ENCODE measurements at places on chromosomes 3 and 15. TPM values are rescaled to one million over a fixed set of nuclear protein-coding genes. Genes with fewer than 3 reads are reported as not detected.
A peak's percentile ranks its signal among the peaks of the same experiment; 100 is the strongest.

- peak; percentile 62 for DNase-seq
Observed at GRCh38 chr3:16300881-16301359, 35.9 kb downstream of the OXNAD1 start.

GRCh38 chr3:16286161-16286560, 21.1 kb downstream of the OXNAD1 start:
- DNase-seq = peak; percentile 81

GRCh38 chr3:80785475-80785874, 976.0 kb downstream of the GBE1 start:
- DNase-seq = no peak

DNA sequence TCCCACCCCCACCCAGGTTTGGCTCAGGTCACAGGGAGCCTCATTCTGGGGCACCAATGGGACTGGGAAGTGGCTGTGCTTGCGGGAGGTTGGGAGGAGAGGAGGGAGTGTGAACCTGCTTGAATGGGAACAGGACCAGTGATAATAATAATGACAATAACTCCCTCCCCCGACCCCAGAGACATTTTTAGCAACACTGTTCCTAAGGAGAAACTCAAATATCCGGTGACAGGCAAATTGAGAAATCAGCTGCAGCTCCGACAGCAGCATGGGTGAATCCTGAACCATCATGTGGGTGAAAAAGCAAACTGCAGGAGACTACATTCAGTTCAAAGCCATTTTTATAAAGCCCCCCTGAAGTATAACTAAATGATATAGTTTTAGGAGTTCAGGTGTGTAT, 11.6 kb upstream of the RPL29 start:
- DNase-seq = no peak

DNA sequence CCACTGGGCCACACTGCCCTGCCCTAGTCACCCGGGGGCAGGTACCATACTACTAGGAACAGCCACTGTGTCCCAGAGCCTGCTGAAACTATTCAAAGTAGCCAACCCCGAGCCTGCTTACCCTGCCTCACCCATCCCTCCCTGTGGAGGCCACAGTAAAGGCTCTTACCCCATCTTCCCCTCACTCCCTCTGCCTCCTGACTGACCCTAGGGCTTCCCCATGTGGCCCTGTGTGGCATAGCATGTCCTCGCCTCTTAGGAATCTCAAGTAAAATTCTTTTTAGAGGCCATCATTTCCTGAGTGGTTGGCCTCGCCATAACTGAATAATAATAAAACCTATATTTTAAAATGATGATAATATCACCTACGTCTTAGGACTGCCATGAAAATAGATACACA, 112.2 kb upstream of the SLC6A11 start:
- peak; percentile 18 for DNase-seq

DNA sequence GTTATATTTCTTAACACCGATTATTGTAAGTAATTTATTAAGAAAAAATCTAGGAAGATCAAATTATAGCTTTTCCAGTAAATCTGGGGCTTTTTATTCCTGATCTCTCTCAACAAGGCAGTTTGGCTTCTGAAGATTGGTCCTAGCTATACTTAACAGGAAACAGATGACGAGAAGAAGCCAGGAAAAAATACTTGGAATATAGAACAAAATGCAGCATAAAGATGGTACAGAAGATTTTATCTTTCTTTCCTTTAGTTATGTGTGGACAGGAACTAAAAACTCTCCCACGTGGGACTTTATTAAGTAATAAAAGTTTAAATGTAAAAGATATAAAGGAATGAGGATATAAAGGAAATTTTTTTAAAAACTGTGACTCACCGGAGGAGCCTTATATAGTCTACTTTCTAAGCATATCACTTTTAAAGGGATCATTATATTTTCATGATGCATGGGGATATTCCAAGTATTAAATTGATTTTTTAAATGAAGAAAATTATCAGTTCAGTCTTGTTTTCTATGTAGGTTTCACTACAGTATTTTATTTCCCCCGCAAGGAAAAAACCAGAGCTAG, 8.2 kb downstream of the B3GNT5 start:
- no peak for DNase-seq

- no peak for DNase-seq
Observed at GRCh38 chr3:23183731-23184130, 19.4 kb upstream of the UBE2E2 start.

DNA sequence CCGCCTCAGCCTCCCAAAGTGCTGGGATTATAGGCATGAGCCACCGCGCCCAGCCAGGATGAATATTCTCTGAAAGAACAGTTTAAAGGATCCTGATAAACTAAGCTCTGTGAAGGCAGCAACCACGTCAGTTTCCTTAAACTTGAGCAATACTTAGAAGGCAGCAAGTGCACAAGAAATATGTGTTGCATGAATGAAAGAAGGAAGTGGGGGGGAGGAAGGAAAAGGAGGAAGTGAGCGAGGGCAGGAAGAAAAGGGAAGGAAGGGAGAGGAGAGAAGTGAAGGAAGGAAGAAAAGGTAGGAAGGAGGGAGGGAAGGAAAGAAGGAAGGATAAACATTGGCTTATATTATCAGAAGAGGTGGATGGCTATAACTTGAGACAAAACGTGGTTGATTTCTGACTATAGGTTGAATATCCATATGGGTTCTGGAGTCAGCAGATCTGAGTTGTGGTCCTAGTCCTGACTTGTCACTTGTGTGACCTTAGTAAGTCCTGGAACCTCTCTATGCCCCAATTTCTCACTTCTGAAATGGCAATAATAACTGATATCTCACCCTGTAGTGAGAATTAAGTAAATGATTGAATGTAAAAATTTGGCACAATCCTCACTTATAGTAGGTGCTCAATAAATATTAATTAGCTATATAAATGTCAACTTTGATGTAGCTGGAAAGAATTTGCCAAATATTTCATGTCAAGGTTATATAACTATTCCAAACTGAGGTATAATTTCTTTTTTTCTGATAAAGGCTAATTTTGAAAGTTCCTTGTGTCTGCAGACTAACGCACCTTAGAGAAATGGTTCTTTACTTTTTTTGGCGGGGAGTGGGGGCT, 12.0 kb upstream of the SEMA4B start:
- DNase-seq = no peak

GRCh38 chr3:42451116-42451515, 40.7 kb upstream of the LYZL4 start:
- no peak for DNase-seq

DNA sequence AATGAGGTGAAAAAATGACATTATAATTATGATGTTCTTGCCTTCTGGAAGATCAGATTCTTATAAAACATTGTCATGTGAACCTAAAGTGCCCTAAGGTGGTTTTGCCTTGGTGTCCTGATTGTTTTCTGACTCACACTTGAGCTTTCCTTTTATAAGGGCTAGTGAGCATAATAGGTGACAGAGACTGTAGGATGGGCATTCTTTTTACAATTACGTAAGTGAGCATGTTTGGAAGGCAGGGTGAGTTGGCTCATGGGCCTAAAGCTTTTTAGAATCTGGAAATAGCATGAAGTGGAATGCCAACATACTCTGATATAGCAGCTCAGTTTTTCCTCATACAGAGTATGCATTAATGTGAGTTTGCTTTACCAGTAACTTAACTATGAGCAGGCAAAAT, 41.2 kb downstream of the CRYBG3 start:
- DNase-seq = no peak

DNA sequence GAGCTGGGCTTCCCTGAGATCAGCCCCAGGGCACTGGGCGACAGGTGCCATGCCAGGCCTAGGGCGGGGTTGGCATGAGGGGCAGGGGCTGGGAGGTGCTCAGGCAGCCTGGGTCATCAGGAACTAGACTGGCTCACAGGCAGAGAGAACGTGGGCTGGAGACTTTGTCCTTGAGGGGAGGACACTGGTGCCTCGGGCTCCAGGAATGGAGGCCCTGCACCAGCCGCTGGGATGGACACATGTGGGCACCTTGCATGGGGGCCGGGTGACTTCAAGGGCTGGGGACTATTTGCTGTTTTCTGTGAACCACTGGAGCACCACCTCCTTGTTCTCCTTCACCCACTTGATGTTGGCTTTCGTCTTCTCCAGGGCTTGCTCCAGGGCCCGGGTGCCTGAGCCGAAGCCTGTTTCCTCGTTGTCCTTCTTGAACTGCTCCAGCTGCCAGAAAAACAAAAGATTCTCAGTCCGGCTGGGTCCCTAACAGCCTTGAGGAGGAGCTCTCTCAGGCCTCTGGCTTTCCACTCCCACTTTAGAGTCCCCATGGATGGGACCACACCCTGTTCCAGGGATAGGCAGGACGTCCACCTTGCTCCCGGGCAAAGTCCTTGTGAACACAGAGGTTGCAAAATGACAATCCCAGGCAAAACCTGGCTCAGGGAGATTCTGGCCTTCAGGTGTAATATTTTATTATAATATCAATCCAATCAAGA, 9.1 kb downstream of the MESP2 start:
- DNase-seq = no peak

- peak; percentile 92 for DNase-seq
Observed at GRCh38 chr3:185976977-185977678, 39.3 kb upstream of the TRA2B start.

GRCh38 chr3:25783661-25784512, 644 bp upstream of the NGLY1 start:
- DNase-seq = no peak

DNA sequence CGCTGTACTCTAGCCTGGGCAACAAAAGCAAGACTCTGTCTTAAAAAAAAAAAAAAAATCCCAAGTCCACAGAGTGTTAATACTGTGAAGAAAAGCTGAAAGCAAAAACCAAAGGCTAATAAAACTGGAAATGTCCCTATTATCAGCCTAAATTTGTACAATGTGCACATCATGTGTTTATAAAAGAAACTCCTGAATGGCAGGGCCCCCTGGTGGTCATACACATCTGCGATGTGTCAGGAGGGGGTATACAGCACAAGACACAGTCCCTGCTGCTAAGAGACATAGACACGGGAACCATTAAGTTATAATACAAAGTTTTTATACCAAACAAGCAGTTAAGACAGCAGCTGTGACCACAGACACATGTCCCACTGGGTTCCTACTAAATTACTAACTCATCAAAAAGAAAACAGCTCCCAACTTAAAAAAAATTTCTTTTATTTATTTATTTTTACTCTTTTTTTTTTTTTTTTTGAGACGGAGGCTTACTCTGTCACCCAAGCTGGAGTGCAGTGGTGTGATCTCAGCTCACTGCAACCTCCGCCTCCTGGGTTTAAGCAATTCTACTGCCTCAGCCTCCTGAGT, 31.0 kb downstream of the IDH2 start:
- peak; percentile 84 for DNase-seq

DNA sequence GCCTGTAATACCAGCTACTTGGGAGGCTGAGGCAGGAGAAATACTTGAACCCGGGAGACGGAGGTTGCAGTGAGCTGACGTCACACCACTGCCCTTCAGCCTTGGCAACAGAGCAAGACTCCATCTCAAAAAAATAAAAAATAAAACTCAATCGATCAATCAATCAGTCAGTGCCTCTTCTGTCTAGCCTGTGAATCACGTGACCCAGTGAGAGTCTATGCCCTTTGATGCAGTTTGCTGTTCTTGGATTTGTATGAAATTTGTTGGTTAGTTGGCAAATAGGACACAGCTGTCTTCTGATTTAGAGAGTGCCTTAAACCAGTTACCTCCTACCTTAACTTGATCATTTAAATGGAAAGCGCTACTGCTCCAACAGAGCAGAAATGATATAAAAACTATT, 3.6 kb upstream of the RBMS3 start:
- no peak for DNase-seq

DNA sequence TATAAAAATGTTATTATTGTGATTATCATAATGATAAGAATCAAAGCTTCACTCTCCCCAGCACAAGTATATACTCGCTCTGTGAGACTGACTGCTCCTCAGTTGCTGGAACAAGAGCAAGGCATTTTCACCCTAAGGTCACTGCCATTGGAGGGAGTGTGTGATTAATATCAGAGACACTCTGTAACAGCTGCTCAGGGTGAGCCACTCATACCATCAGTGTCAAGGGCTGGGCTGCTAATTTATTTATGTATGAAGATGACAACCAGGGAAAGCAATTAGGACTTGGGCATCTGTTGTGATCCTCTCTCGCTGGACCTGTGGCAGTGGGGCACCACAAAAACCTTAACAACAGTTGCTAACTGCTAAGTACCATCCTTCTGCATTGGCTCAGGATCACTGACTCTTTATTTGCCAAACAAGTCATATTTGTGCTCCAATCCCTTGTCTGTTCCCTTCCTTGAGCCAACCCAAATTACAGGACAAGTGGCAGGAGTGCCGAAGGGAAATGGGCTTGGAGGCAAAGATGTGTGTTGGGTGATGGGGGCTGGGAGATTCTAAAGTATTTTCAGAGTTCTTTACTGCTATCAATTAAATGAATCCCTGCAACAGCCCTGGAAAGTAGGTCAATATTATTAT, 297.5 kb upstream of the STT3B start:
- DNase-seq = no peak

DNA sequence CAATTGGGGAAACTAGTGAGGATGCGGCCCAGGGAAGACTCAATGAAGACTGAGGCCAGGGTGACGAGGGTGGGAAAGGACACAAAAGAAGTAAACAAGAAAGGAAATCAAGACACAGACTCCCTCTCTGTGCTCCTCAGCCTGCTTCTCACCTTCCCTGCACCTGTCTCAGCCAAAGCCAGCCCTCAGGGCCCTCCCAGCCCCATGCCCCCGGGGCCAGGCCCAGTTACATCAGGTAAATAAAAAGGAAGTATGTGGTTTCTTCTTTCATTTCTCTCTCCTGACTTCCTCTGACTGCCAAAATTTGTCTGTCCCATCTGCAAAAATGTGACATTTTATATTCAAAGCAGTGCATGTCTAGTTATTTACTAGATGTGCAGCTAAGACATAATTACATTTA, 328.0 kb downstream of the UACA start:
- DNase-seq = no peak

GRCh38 chr3:25150199-25150598, 277.9 kb upstream of the RARB start:
- DNase-seq = no peak

GRCh38 chr3:146421819-146422759, 47.3 kb downstream of the PLSCR2 start:
- no peak for DNase-seq

GRCh38 chr3:95476534-95476933, 1337.9 kb upstream of the EPHA6 start:
- DNase-seq = no peak

- DNase-seq = peak; percentile 0
Observed at GRCh38 chr3:126402178-126402577, 7.5 kb downstream of the CFAP100 start.

GRCh38 chr3:79314962-79315361, 452.8 kb downstream of the ROBO1 start:
- no peak for DNase-seq

GRCh38 chr15:41690636-41691035, 30.4 kb downstream of the MGA start:
- peak; percentile 48 for DNase-seq

Gene CERS3
- total RNA-seq = 0.19 TPM

Gene CFAP44
- total RNA-seq = 2.9 TPM

Gene GOLGA8M
- 0.46 TPM for total RNA-seq

Gene SIDT1
- 11.3 TPM for total RNA-seq

Gene RASGRF1
- total RNA-seq = not detected

Gene HDC
- 0.55 TPM for total RNA-seq

Gene PLA2G4D
- not detected for total RNA-seq

Gene IGSF11
- 0.14 TPM for total RNA-seq

Gene ITIH3
- not detected for total RNA-seq

Gene FBXO40
- not detected for total RNA-seq

Measured in activated CD4-positive, alpha-beta memory T cell treated with anti-CD3 and anti-CD28 coated beads for 36 hours (primary cell).